ENCODE measurements at places on chromosomes 5 and 9.
A peak's percentile ranks its signal among the peaks of the same experiment; 100 is the strongest.

GRCh38 chr5:125415126-125415525 is 668.7 kb upstream of the ZNF608 start:
- peak; percentile 24 for DNase-seq

DNA sequence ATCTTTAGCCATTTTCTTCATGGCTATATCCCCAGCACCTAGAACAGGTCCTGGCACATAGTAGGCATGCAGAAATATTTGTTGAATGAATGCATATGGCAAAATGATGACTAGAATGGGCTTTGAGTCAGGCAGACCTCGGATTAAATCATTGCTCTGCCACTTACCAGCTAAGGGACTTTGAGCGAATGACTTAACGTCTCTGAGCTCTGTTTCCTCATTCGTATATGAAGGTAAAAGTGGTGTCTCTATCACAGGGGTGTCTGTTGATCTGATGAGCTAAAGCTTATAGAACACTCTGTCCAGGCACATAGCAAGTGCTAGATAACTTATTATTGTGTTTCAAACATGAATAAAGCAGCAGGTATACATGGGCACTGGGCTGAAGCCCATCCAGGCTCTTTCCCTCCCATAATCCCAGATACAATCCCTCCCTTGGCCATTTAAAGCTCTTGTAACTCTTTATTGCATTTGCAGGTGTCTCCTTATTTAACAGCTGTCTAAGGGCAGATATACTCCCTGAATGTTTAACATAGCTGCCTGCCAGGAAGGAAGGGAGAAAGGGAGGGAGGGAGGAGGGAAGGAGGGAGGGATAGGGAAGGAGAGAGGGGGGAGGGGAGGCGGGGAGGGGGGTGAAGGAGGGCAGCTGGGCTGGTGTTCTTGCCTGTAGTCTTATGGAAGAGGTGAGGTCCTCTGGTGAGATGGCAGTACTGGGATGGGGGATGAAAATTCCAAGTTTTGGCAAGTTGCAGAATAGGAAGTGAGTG is 23.2 kb upstream of the STXBP1 start:
- DNase-seq: peak; percentile 83

DNA sequence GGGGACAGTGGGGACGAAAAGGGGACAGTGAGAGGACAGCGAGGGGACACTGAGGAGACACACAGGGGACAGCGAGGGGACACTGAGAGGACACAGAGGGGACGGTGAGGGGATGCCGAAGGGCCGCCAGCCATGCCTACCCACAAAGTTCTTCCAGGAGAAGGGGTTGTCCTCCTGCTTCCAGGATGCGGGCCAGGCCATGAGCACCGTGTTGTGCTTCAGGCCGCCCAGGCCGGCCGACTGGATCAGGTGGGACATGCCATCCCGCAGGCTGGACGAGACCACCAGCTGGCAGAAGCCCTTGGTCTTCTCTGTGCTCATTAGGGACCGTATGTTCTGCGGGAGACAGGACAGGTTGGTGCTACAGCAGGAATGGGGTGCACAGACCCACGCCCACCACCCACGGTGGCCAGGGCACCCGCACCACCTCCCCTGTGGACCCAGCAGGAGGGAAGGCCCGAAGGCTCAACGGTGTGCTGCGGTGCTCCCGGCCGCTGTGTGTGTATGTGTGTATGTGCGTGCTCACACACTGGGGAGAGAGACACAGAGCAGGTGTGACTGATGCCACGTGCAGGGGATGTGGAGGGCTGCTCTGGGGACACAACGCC is 46.6 kb downstream of the SLC12A7 start:
- DNase-seq: no peak

DNA sequence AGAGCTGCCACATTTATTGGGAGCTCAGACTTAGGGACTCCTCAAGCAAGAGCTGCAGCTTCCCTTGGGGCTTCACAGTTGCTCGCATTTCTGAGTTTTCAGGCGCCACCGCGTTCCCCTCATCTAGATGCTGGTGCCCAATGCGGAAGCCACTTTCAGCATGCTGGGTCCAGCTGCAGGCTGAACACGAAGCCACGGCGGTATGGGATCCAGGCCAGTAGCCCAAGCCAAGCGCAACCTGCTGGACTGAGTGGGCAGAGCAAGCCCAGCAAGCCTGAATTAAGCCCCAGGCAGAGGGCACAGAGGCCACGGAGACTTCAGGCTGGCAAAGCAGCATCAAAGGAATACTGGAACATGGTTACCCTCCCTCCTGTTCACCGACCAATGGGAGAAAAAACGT is 391.5 kb downstream of the HTR1A start:
- DNase-seq: no peak

GRCh38 chr5:131611064-131611381 is 24.0 kb downstream of the RAPGEF6 start:
- DNase-seq: no peak

DNA sequence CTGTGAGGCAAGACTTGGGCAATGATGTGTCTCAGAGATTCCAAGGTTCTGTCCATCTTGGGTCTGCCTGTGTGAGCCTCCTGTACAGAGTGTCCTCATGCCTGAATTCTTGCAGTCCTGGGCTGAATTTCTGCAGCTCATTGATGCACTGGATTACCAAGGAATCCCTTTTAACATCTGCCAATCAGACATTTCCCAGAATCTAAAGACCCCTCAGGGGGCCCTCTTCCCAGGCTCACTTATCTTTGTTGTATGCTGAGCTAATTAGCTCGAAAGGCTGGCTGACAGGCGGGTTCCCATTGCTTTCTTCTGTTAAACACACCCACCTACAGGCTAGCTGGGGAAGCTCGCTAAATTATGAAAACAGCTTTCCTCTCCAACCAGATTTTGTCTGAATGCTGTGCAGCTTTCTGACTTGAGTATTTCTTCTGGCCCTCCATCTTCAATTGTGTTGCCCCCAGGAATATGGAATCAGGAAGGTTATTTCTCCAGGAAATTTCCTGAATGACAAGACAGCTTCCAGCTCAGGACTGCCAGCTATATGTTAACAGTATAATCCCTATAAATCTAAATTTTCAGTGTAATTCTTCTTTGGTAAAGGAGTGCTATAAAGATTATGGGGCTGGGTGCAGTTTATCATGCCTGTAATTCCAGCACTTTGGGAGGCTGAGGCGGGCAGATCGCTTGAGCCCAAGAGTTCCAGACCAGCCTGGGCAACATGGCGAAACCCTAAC is at the start of gene LIX1:
TSS of gene LIX1 (minus strand) at position 91 of the 734 bp plus-strand sequence. CDS start at position 56, 35 bp downstream.
- peak; percentile 90 for DNase-seq

DNA sequence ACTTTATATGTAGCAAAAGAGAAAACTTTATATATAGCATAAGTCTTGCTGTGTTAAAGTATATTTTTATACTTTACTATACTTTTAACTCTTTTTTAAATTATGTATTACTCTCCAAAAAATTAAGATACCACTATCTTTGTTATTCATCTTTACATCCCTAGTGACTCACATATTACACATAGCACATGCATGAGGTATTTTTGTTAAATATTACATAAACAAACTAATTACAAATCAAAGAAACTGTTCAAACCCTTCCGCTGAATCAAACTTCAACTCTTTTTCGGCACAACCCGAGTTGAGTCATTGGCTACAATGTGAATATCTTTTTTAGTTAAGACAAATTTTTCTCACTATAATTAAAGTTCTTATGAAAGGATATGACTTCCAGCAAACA is 32.1 kb downstream of the NADK2 start:
- no peak for DNase-seq

GRCh38 chr9:108269371-108269770 is 586.4 kb downstream of the ACTL7B start:
- no peak for DNase-seq

- peak; percentile 76 for DNase-seq
These were observed 612.9 kb upstream of the TLE4 start for GRCh38 chr9:78958892-78959291.

- DNase-seq: peak; percentile 76
These were observed 608 bp downstream of the ELOVL7 start for GRCh38 chr5:60843386-60843935.

DNA sequence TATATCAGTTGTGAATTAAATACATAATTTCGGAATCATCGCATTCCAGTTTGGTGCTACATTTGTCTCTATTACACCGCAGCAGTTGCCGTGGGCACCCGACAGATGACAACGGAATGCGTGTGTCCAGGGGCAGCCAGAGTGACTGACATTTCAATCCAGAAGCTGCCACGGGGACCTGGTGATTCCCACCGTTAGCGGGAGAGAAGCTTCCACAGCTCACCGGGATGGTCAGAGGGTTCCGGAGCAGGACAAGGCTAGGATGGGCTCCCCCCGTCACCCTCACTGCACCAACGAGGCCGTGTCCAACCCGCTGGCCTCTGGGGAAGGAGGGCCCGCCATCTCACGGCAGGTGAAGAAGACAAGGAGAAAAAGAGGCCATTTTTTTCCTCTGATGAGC is 86.8 kb downstream of the GTF3C4 start:
- no peak for DNase-seq

DNA sequence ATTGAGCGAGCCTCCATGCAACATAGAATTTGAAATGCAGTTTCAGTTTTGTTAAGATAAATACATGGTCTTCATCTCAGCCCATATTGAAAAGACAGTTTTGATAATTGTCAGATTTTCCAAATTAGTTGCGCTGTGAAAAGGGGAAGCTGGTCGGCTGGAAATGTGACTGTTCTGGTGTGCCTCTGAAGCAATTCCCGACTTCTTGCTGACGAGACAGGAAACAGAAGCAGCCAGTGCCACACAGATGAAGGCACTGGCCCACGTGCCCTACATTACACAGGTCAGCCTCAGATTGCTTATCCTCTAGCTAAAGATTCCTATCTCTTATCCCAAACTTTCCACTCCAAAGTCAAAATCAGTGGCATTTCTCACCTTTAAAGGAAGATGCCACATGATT is 214.1 kb upstream of the TLE4 start:
- no peak for DNase-seq

GRCh38 chr5:55547781-55548180 is 13.0 kb upstream of the PLPP1 start:
- peak; percentile 23 for DNase-seq

- DNase-seq: no peak
These were observed 52.4 kb downstream of the GOLM1 start for GRCh38 chr9:86046930-86047341.

GRCh38 chr9:133054966-133055365 is 6.8 kb upstream of the CEL start:
- no peak for DNase-seq

GRCh38 chr5:85293145-85293785 is 908.6 kb upstream of the EDIL3 start:
- DNase-seq: no peak

- no peak for DNase-seq
These were observed 76.3 kb upstream of the PCA3 start for GRCh38 chr9:76687861-76688391.

DNA sequence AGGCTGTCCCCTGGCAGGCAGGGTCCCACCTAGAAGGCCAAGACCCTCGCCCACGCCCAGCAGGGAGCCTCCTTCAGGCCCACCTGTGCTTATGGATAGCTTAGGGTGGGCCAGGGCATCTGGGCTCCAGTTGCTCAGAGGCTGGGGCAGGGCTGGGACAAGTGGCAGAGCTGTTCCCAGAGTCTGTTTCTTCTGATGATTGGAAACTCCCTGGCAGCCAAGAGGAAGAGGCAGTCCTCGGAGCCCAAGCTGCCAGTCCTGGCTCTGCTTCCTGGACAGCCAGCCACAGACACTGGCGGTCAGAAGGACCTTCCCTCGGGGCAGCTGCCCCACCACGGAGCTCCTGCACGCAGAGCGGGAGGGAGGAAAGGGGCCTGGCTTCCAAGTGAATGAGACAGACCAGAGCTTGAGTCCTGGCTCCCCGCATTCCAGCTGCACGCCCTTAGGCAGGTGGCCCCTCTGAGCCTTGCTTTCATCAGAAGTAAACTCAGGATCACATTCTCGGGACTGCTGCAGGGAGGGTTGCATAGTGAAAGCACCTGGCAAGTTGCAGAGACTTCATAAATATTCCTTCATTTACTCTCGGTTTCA is 37.9 kb upstream of the GABRP start:
- peak; percentile 66 for DNase-seq

- no peak for DNase-seq
These were observed 83.0 kb upstream of the IFNK start for GRCh38 chr9:27440888-27441740.

DNA sequence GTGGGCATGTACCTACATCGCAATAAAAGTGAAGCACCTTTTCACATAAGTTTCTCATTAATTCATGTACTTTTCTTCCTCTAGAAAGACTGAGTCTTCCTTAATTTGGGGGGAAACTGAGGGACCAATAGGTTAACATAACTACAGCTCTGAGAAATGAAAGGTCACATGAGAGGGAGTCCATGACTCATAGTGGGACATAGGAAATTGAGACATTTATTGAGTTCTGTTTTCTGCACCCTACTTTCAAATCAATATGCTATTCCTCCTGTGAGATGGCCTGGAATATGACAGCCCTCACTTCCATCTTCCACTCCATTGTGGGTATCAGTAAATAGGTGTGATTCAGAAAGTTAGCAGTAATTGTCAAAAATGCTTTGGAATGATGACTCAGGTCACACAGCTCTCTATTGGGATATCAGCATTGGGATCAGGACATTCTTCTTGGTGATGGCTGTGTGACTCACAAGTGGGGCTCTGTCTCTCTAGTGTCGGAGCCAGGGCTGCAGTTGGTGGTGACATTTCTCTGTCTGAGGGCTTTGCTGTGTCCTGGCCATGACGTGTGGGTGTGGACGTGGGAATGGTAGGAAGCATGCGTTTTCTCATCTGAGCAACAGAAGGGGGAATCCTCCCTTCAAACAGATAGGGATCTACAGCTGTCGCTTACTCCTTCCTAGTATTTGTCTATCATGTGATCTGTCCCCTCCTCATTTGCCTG is 125.0 kb downstream of the TRIO start:
- peak; percentile 64 for DNase-seq

- no peak for DNase-seq
These were observed 63.3 kb upstream of the SLC25A51 start for GRCh38 chr9:37967014-37967760.

GRCh38 chr9:116055536-116055935 is 98.1 kb upstream of the PAPPA start:
- DNase-seq: no peak

GRCh38 chr5:167030500-167031120 is 1260.8 kb upstream of the WWC1 start:
- peak; percentile 48 for DNase-seq

DNA sequence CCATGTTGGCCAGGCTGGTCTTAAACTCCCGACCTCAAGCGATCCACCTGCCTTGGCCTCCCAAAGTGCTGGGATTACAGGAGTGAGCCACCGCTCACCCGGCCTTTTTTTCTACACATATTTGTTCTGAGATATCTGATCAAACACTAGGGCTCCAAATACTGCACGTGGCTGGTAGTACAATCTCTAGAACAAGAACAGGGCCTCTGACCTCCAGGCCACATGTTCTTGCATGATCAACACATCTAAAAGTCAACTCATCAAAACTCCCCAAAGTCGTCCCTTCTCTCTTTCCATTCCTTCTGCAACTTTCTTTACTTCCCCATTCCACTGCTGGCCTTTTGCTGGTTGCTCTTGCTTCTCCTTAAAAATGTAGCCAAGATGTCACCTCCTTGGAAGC is 113.3 kb upstream of the LHFPL2 start:
- DNase-seq: no peak

GRCh38 chr9:97761056-97761598 is 64.0 kb upstream of the XPA start:
- DNase-seq: peak; percentile 69

- no peak for DNase-seq
These were observed 22.5 kb downstream of the ACOT12 start for GRCh38 chr5:81371354-81371876.

- DNase-seq: no peak
These were observed 27.2 kb downstream of the PTTG1 start for GRCh38 chr5:160448886-160449285.

All from NCI-H69 (cell line).